Lower lobe of right lung (tissue), 2 donors: ENCODE measurements at places on chromosomes 4 and X. TPM values are rescaled to one million over a fixed set of nuclear protein-coding genes. Genes with fewer than 3 reads are reported as not detected.

Gene PAGE5
- not detected for total RNA-seq

DNA sequence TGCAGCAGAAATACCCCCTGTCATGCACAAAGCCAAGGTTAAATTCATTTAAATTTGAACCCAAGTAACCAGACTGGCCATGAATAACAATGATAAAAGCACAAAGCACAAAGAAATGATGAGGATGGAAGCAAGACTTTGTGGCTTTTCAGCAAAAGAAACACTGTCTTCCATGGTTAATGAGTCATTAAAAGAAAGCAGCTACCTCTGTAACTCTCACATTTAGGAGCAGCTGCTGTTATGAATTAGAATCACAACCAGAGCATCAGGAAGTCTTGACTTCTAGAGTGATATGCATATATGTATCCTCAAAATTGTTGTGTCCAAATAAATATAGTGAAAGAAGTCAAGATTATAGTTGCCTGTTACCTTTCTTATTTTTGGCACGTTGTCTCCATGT lies 70.7 kb upstream of the RPS6KA6 start:
- no peaks in the 10 kb centered on the region for H3K36me3 ChIP-seq
- H3K4me1 ChIP-seq: no peaks in the 10 kb centered on the region
- H3K4me3 ChIP-seq: no peak overlapping the region
- DNase-seq: no peak
- no peaks in the 10 kb centered on the region for H3K27me3 ChIP-seq

DNA sequence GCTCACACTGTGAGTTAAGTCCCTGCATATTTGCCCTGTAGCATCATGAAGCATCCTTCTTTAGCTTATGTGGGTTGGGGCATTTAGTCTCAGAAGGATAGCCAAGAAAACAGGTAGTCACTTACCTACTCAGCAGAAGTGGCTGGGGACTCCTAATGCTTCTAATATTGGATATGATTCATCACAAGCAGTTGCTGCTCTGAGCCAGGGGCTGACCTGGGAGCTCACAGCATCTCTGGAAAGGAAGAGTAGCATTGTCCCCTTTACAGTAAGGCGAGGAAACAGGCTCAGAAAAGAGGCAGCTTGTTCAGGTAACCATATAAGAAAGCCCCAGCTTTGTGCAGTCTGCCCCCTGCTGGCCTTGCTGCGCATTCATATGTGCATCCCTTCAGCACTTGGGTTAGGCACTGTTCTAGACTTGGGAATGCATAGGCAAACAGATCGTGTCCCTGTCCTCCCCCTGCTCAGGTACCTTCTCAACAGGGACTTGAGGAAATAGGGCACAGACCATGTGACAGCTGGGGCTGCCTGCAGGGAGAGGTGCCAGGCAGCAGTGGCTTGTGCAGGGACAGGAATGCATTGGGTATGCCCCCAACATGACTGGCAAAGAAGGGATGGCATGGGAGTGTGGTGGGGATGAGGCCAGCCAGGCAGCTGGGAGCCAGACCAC lies 35.7 kb upstream of the TBC1D14 start:
- H3K36me3 ChIP-seq: peaks cover 70% of the 10 kb centered on the region
- peaks cover 31% of the 10 kb centered on the region for H3K4me1 ChIP-seq
- no peaks in the 10 kb centered on the region for H3K27me3 ChIP-seq
- no peak overlapping the region for H3K4me3 ChIP-seq
- DNase-seq: peak; percentile 82

DNA sequence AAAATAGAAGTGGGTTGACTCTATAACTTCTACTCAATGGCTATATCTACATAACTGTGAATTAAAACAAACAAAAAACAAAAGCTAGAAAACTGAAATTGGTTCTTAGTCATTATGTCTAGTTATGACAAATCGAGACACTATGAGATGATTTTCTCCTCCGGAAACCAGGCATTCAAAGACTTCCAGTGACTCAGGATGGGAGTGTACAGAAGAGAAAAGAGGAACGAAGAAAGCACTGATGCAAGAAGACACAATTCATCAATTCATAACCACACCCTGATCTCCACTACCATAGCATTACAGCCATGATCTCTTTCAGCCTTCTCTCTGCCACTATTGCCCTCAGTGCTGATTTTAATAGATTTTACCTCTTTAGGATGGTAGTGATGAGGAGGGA lies 253.6 kb downstream of the CBLL2 start:
- no peak for DNase-seq
- H3K27me3 ChIP-seq: no peaks in the 10 kb centered on the region
- H3K4me3 ChIP-seq: no peak overlapping the region
- no peaks in the 10 kb centered on the region for H3K4me1 ChIP-seq
- no peaks in the 10 kb centered on the region for H3K36me3 ChIP-seq
